OCI-LY7 (cell line): ENCODE measurements at places on chromosomes 12 and 14.

- DNase-seq = no peak
These were observed 20.3 kb upstream of the HSPB8 start for GRCh38 chr12:119158402-119158801.

- no peak for DNase-seq
These were observed 74.4 kb downstream of the ARMH4 start for GRCh38 chr14:58077621-58078020.

DNA sequence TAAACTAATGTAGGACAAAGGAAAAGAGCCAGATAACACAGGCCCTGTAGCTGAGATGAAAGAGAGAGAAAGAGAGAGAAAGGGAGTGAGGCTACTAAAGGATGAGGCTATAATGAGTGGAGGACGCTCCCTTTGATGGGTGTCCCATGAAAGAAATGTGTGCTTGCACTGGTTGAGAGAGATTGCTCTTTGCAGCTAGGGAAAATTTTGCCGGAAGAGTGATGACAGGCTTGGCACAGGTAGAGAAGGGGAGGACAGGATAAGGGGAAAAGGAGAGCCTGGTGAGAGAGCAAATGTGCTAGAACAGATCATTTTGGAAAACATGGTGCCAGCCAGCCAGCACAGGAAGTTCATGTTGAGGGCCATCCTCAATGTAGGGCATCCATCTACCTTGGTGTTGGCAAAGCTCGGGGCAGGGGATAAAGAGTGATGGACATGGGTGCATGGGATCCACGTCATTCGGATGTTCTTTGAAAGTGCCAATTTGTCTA, 248.6 kb downstream of the BTG1 start:
- no peak for DNase-seq

- no peak for DNase-seq
These were observed 908.6 kb upstream of the MDGA2 start for GRCh38 chr14:48584031-48584430.

DNA sequence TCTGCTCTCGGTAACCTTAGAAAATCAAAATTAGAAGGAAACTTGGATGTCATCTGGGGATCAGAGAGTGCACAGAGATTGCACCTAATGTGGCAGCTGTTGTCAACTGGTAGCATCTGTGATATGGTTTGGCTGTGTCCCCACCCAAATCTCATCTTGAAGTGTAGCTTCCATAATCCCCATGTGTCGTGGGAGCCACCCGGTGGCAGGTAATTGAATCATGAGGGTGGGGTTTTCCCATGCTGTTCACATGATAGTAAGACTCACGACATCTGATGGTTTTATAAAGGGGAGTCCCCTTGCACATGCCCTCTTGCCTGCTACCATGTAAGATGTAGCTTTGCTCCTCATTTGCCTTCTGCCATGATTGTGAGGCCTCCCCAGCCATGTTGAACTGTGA, 127.7 kb upstream of the SRRM4 start:
- DNase-seq = peak; percentile 4

DNA sequence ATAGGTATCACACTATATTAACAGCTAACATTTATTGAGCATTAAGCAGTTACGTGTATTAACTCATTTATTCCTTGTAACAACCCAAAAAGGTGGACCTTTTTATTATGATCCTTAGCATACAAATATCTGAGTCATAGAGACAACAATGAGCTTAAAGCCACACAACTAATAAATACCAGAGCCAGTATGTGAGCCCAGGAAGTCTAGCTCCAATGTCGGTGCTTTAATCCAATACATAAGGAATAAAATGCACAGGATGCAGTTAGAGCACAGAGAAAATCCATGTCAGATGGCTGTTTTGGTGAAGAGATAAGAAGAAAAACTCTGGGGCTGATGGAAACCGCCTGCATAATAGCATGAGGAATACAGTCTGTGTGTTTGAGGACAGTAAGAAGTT, 888.6 kb downstream of the TMTC2 start:
- DNase-seq = no peak

- no peak for DNase-seq
These were observed 4.3 kb downstream of the TMEM106C start for GRCh38 chr12:47967461-47968321.

- DNase-seq = no peak
These were observed 611.0 kb downstream of the CCER1 start for GRCh38 chr12:90343966-90344365.

- DNase-seq = no peak
These were observed 44.8 kb downstream of the CPSF6 start for GRCh38 chr12:69284131-69284530.

DNA sequence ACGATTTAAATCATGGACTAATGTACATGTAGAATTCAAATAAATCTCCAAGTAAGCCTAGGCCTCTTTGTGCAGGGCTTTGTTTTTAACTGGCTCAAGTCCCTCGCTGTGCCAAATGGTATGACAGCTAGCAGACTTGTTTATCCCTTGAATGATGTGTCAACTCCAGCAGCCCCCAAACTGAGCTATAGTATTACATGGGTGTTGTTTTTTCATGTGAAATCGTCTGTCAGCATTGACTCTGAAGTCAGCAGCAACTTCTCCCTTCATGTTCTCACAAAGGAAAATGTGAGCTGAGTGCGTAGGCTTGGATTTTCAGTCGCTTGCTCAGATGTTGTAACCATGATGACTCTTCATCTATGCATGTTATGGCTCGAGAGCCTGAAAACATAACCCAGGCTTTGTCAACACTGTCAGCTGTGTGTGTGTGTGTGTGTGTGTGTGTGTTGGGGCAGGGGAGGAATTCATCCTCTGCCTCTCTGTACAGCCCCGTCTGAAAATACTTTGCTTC, 73.3 kb downstream of the PTHLH start:
- DNase-seq = no peak
